GM12878 (cell line): ENCODE measurements at places on chromosomes 2 and 18. TPM values are rescaled to one million over a fixed set of nuclear protein-coding genes. Genes with fewer than 3 reads are reported as not detected.

GRCh38 chr18:65567372-65567771 is 183.4 kb upstream of the CDH7 start:
- no peaks in the 10 kb centered on the region for H3K36me3 ChIP-seq
- no peak overlapping the region for H3K4me3 ChIP-seq
- no peaks in the 10 kb centered on the region for H3K4me1 ChIP-seq
- H3K27ac ChIP-seq, result no peak overlapping the region
- DNase-seq, result no peak

DNA sequence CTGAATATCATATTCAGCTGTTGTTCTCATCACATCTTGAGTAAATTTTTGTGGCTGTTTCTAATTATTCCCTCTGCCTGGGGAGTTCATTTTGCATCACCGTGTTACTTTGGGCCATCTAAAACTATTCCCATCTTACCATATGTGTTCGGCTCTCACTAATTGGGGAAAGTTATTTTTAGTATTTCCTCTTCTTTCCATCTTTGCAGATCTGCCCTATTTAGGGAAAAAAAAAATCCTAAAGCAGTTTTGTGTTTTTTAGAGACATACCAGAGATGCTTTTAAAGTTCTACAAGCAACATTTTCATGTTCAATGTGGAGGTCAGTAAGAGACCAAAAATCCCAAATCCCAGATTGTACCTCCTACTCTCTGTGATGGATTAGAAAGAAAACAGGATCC is 111.3 kb upstream of the NDUFV2 start:
- H3K27me3 ChIP-seq, result no peaks in the 10 kb centered on the region
- DNase-seq, result no peak
- H3K4me3 ChIP-seq, result no peak overlapping the region
- H3K27ac ChIP-seq, result no peak overlapping the region

DNA sequence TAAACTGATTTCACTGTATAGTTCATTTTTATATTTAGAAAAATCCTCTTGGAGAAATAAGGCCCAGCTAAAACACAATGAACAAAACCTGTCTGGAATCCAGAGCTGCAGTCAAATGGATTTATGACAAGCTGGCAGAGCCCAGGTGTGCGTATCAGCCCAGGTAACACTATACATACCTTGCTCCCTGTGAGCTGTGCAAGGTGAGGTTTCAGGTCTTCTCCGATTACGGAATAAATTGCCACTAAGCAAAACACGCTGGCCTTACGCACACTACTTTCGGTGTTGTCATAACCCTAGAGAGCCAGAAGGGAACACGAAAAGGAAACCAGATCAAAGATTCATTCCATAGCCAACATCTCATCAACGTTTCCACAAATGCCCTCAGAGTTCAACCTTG is 61.9 kb upstream of the TFCP2L1 start:
- H3K4me1 ChIP-seq, result no peaks in the 10 kb centered on the region
- no peaks in the 10 kb centered on the region for H3K27me3 ChIP-seq
- no peak overlapping the region for H3K27ac ChIP-seq
- H3K36me3 ChIP-seq, result peaks cover 29% of the 10 kb centered on the region

DNA sequence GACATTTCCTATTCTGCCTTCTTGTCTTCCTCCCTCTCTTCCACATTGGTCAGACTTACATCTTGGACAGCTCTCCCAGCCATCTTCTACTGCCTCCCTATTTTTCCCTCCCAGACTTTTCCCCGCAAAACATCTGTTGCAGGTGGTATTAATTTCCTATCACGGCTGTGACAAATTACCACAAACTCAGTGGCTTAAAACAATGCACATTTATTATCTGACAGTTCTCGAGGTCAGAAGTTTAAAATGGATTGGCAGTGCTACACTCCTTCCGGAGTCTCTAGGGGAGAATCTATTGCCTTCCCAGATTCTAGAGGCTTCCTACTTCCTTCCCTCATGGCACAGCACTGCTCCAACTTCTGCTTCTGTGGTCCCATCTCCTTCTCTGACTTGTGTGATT is 33.3 kb downstream of the STRADB start:
- H3K4me3 ChIP-seq, result no peak overlapping the region
- H3K36me3 ChIP-seq, result no peaks in the 10 kb centered on the region
- H3K27me3 ChIP-seq, result no peaks in the 10 kb centered on the region; the same call in 1 of the 2 replicates
- no peak overlapping the region for H3K27ac ChIP-seq
- no peaks in the 10 kb centered on the region for H3K4me1 ChIP-seq
- no peak for DNase-seq

GRCh38 chr18:51448949-51449348 is 251.5 kb upstream of the MEX3C start:
- no peak for DNase-seq
- no peak overlapping the region for H3K27ac ChIP-seq
- H3K4me3 ChIP-seq, result no peak overlapping the region
- no peaks in the 10 kb centered on the region for H3K4me1 ChIP-seq
- H3K36me3 ChIP-seq, result no peaks in the 10 kb centered on the region
- no peaks in the 10 kb centered on the region; the same call in 1 of the 2 replicates for H3K27me3 ChIP-seq

DNA sequence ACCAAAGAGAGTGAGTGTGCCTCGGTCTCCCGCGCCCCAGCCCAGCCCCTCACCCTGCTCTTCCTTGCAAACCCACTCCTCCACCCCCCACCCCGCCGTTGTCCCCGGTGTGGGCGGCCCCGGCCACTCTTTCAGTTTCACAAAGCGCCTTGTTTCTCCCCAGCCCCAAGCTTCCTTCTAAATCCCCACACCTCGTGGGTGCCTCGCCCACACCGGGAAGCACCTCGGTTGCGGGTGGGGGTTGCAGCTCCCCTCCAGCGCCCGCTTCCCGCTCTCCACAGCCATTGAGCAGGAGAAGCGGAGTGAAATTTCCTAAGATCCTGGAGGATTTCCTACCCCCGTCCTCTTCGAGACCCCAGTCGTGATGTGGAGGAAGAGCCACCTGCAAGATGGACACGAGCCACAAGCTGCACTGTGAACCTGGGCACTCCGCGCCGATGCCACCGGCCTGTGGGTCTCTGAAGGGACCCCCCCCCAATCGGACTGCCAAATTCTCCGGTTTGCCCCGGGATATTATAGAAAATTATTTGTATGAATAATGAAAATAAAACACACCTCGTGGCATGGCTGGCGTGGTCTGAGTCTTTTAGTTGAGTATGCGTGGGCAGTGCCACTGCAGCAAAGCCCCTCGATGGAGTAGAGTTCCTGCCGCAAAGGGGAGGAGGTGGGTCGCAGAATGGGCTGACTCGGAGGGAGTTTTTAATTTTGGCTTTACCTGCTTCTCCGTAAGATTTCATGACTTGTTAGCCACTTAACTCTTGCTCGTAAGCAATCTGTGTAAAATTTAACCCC is 848 bp downstream of the TMSB10 start:
- H3K4me3 ChIP-seq, result peak overlapping the region; percentile 99
- peaks cover 20% of the 10 kb centered on the region for H3K4me1 ChIP-seq
- H3K27ac ChIP-seq, result peak overlapping the region; percentile 62

- no peak for DNase-seq
- H3K4me3 ChIP-seq, result no peak overlapping the region
- no peaks in the 10 kb centered on the region for H3K36me3 ChIP-seq
- no peak overlapping the region for H3K27ac ChIP-seq
- H3K27me3 ChIP-seq, result no peaks in the 10 kb centered on the region
Measured at GRCh38 chr2:15205562-15205961, 355.6 kb downstream of the NBAS start.

- H3K4me1 ChIP-seq, result no peaks in the 10 kb centered on the region
- H3K27ac ChIP-seq, result no peak overlapping the region
- no peak overlapping the region for H3K4me3 ChIP-seq
Measured at GRCh38 chr2:158602027-158602426, 145.3 kb downstream of the PKP4 start.

ERICH2 gene
- total RNA-seq, result not detected in 2 replicates

CHMP1B gene
- total RNA-seq, result 14.4 and 15.1 TPM in 2 replicates

FOXD4L1 gene
- 0.16 TPM in 1 of 2 replicates, not detected in the other for total RNA-seq

GBX2 gene
- total RNA-seq, result not detected in 2 replicates
